ENCODE measurements at places on chromosomes 7 and 10.

DNA sequence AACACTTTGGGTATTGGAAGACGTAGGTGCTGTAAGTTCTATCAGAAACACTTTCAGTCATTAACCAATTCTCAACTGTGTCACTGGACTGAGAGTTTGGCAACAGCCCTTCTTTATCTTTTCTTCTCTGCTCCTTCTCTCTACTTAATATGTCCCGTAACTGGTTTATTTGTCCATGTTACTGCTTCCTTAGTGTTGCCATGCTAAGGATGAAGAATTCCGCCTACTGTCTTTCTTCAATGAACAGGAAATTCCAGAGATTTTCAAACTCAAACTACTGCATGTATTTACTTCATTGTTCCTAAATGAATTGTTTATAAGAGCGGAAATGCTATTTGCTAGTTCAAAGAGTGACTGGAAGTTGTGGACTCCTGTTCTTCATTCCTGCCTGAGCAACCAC lies 143.7 kb downstream of the TAX1BP1 start:
- DNase-seq = no peak

- no peak for DNase-seq
Observed at GRCh38 chr10:127736915-127737562, at the start of gene FOXI2. FOXI2 (plus strand) TSS chr10:127737185; CDS start chr10:127737274, 89 bp downstream.

- no peak for DNase-seq
Observed at GRCh38 chr7:6250364-6250833, 22.0 kb downstream of the CYTH3 start.

- no peak for DNase-seq
Observed at GRCh38 chr7:102190776-102191350, 95.8 kb upstream of the SH2B2 start.

- no peak for DNase-seq
Observed at GRCh38 chr7:134991469-134992339, 5.4 kb downstream of the AGBL3 start.

GRCh38 chr10:62380016-62380415 lies 5.8 kb downstream of the ZNF365 start:
- DNase-seq = no peak

DNA sequence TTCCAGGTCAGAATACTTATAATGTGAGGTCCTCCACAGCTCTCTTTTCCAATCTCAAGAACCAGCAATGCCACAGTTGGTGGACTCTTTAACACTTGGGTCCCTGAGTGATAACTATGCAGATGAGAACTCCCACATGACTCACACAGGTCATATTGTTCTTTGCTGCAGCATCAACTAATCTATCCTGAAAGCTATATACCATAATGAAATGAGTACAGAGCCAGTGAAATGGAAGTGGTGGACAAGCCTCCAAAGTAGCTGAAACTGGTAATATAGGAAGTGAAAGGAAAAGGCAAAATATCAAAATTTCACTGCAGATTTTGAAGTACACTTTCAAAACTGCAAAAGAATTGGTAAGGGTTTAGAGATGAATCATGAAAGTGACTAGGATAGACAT lies 45.6 kb downstream of the SORCS1 start:
- no peak for DNase-seq

DNA sequence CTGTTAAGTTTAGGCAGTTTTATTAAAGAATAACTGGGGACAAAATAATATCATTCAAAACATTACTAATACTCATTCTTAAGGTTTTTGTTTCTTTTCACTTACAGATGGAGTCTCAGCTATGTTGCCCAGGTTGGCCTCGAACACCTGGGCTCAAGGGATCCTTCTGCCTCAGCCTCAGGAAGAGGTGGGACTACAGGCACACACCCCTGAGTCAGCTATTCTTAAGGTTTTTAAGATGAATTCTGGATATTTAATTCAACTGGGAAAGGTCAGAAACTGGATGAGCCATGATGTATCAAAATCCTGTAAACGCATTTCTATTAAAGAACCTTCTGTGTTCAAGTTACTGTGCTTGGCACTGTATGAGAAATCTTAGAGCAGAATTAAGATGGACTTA lies 3.5 kb downstream of the OAT start:
- no peak for DNase-seq

- DNase-seq = no peak
Observed at GRCh38 chr10:46548498-46549090, 7.9 kb downstream of the GPRIN2 start.

GRCh38 chr10:98351831-98352402 lies 63.1 kb downstream of the PYROXD2 start:
- no peak for DNase-seq

GRCh38 chr10:69649786-69650550 lies 19.9 kb downstream of the FAM241B start:
- no peak for DNase-seq

- no peak for DNase-seq
Observed at GRCh38 chr7:129093867-129094456, 39.1 kb upstream of the TNPO3 start.

DNA sequence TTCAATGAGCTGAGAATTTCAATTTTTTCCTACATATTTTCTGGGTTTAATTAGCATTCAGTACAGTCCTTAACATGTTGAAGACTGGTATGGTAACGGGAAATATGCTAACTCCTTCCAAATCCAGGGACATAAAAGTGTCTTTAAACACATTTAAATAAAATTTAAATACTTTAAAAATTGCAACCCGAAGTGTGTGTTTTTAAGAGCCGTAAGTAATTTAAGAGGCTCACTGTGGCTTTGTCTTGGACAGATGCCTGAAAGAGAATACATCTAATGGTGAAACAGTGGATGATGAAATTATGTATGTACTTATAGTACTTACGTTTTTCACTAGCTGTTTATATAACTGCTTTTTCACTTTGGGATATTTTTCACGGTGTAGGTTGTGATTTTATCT lies 687.3 kb upstream of the CELF2 start:
- no peak for DNase-seq

DNA sequence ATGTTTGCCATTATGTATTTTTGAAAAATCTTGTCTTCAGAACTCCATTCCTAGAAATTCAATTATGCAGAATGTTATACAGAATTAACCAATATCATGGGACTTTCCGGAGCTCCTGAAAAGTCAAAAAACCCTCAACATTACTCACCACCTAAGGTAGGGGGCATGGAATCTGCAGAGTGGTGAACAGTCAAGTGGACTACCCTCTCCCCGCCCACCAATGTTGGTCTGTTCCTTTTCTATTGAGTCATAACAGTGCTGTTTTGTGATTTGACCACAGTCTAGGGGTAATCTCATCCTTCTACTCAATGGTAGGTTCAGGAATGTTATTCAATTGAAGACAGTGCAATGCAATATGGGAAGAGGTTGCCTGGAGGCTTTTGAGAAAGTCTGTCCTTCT lies 130.5 kb upstream of the HABP2 start:
- no peak for DNase-seq

DNA sequence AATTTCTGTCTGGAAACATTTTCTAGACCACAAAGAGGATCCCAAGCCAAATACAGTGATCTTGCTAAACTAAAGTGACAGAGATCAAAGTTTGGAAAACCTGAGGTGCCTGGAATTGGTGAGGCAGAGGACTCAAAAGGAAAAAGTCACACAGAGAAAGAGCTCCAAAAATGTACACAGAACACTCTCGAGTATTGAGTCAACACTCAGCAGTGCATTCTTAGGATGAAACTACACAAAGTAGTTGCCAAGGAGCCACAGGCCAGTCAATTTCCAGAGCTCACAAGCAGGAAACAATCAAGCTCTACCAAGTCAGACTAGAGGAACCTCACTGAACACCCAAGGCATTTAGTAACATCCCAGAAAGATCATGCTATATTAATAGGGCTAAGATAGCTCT lies 61.3 kb downstream of the MICU1 start:
- DNase-seq = no peak

Data from stimulated activated CD8-positive, alpha-beta memory T cell treated with anti-CD3 and anti-CD28 coated beads, Interleukin-4, amount 100 ng/mL, for 4 hours (primary cell).